ENCODE measurements at places on chromosomes 11 and 22. TPM values are rescaled to one million over a fixed set of nuclear protein-coding genes. Genes with fewer than 3 reads are reported as not detected.
A peak's percentile ranks its signal among the peaks of the same experiment; 100 is the strongest.

Gene GRAP2
- total RNA-seq, result 0.40 TPM

GRCh38 chr11:112156956-112157766 is 6.7 kb downstream of the IL18 start:
- H3K36me3 ChIP-seq, result no peaks in the 10 kb centered on the region
- H3K27me3 ChIP-seq, result no peaks in the 10 kb centered on the region
- no peak overlapping the region for H3K27ac ChIP-seq
- no peaks in the 10 kb centered on the region for H3K4me1 ChIP-seq

Gene OR51E2
- total RNA-seq, result 0.53 TPM

Gene MTA2
- total RNA-seq, result 43.3 TPM

DNA sequence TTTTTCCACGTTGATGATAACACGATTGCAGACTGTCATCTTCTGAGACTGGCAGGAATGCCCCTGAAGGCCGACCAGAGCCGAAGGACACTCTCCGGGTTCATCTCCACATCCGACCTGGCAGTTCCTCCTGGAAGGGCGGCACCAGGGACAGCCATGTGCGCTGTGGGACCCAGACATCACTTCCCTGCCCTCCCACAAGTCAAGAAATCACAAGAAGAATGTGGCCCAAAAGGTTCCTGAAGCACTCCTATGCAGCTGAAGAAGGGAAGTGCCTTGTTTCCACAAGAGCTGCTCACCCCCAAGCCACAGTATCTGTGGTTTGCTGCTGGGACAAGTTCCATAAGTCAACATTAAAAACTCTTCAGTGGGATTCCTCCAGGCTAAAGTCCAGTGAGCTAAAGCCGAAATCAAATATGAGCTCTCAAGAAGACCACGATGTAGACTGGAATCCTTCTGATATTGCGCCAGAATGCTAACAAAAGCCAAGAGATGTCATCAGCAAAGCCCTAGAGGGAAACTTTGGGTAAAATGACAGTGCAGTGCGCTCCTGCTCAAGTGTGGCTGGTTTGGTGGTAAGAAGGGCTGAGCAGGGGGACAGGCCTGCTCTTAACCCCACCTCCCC is 21.2 kb downstream of the PACSIN2 start:
- no peak overlapping the region for H3K4me3 ChIP-seq
- peak; percentile 67 for DNase-seq
- peak overlapping the region; percentile 29 for H3K27ac ChIP-seq
- H3K36me3 ChIP-seq, result no peaks in the 10 kb centered on the region
- peaks cover 33% of the 10 kb centered on the region for H3K4me1 ChIP-seq

Gene TRPT1
- 70.7 TPM for total RNA-seq

- H3K27ac ChIP-seq, result no peak overlapping the region
- no peak for DNase-seq
- H3K36me3 ChIP-seq, result no peaks in the 10 kb centered on the region
- H3K4me1 ChIP-seq, result no peaks in the 10 kb centered on the region
Measured at GRCh38 chr22:46445771-46446420, 91.5 kb downstream of the CELSR1 start.

Gene TSPAN4
- 60.3 TPM for total RNA-seq

Data from muscle of leg (tissue), 16 donors.